Naive thymus-derived CD4-positive, alpha-beta T cell (primary cell): ENCODE measurements at places on chromosomes 2 and 18. TPM values are rescaled to one million over a fixed set of nuclear protein-coding genes. Genes with fewer than 3 reads are reported as not detected.

- H3K27me3 ChIP-seq, result peaks cover 3% of the 10 kb centered on the region
- no peak overlapping the region for H3K4me3 ChIP-seq
- no peaks in the 10 kb centered on the region for H3K4me1 ChIP-seq
- H3K36me3 ChIP-seq, result no peaks in the 10 kb centered on the region
- H3K27ac ChIP-seq, result no peak overlapping the region
These were observed 27.4 kb downstream of the NR4A2 start for GRCh38 chr2:156305121-156305520.

- DNase-seq, result no peak
- H3K36me3 ChIP-seq, result no peaks in the 10 kb centered on the region
- no peaks in the 10 kb centered on the region for H3K4me1 ChIP-seq
- H3K27ac ChIP-seq, result no peak overlapping the region
These were observed 98.3 kb upstream of the HDAC4 start for GRCh38 chr2:239498981-239499634.

- no peaks in the 10 kb centered on the region for H3K4me1 ChIP-seq
- no peaks in the 10 kb centered on the region for H3K36me3 ChIP-seq
- no peak overlapping the region for H3K27ac ChIP-seq
- no peak for DNase-seq
These were observed 20.6 kb downstream of the ZNF236 start for GRCh38 chr18:76842837-76843530.

- no peaks in the 10 kb centered on the region for H3K27me3 ChIP-seq
- no peaks in the 10 kb centered on the region for H3K36me3 ChIP-seq
- no peak overlapping the region for H3K27ac ChIP-seq
- H3K4me3 ChIP-seq, result no peak overlapping the region
- no peaks in the 10 kb centered on the region for H3K4me1 ChIP-seq
- DNase-seq, result no peak
These were observed 24.1 kb downstream of the DCDC2C start for GRCh38 chr2:3727397-3728045.

DNA sequence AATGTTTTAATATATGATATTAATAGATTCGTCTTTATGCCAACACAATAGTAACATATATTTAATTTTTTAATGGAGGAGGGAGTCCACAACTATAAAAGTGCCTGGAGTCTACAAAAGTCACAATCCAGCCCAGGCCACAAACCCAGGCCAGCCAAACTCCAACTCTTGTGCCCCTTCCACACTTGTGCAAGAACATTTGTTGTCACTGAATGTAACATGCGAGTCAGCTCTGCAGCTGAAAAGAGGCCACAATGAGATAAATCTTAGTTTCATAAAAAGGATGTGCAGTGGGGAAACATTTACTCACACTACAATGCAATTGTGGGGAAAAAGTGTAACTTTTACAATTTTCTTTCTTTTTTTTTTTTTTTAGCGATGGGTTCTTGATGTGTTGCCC is 110.8 kb downstream of the MCFD2 start:
- no peaks in the 10 kb centered on the region for H3K36me3 ChIP-seq
- no peak overlapping the region for H3K27ac ChIP-seq
- H3K4me1 ChIP-seq, result no peaks in the 10 kb centered on the region
- no peak overlapping the region for H3K4me3 ChIP-seq
- no peak for DNase-seq

- H3K36me3 ChIP-seq, result no peaks in the 10 kb centered on the region
- H3K27ac ChIP-seq, result no peak overlapping the region
- H3K4me1 ChIP-seq, result no peaks in the 10 kb centered on the region
- no peak for DNase-seq
- H3K4me3 ChIP-seq, result no peak overlapping the region
- no peaks in the 10 kb centered on the region for H3K27me3 ChIP-seq
These were observed 248.4 kb upstream of the MEIS1 start for GRCh38 chr2:66186537-66186936.

DNA sequence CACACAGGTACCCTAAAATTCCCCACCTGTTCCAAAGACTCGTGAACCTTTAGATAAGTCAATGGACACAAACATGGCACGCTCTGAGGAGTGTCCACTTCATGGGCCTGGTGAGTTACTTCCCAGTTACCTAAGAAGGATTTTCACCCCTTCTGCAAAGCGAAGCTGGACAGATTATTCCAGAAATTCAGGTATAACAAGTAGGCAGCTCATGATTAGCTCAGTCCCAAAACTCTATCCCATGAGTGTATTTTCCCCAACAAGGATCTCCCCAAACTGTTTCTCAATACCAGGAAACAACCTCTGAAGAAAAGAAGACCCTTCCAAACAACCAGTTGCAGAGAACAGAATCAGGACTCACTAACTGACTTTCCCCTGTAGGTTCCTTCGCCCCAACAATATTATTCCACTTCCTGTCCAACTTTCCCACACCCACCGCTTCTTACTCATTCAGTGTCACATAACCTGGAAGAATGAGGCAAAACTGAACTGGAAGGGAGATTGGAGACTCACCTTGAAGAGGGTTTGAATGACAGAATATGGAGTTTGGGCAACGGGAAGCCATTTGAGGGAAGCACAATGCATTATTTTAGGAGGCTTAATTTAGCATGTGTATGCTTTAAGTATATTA is 120.1 kb downstream of the ANTXR1 start:
- H3K4me1 ChIP-seq, result no peaks in the 10 kb centered on the region
- H3K27ac ChIP-seq, result no peak overlapping the region
- H3K27me3 ChIP-seq, result no peaks in the 10 kb centered on the region
- no peak for DNase-seq
- H3K4me3 ChIP-seq, result no peak overlapping the region
- H3K36me3 ChIP-seq, result no peaks in the 10 kb centered on the region

DNA sequence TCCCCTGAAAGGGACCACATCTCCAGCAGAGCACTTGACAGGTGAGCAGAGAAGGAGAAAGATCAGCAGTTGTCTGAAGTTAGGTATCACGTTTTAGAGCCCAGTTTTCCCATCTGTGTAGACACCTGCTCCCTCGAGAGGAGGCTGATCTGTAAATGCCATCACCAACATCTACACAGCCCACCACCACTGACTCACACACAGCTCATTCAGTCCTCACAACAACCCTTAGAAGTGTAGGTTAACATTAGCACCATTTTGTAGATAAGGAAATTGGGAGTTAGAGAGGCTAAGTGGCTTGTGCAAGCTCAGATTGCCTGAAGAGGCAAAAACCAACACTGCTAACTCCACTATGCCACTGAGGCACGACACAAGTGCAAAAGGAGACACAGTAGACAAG is 37.2 kb upstream of the STAT1 start:
- no peaks in the 10 kb centered on the region for H3K27me3 ChIP-seq
- peaks cover 21% of the 10 kb centered on the region for H3K4me1 ChIP-seq
- DNase-seq, result no peak
- H3K36me3 ChIP-seq, result no peaks in the 10 kb centered on the region

GRCh38 chr18:59460072-59460420 is 101.0 kb upstream of the LMAN1 start:
- no peaks in the 10 kb centered on the region for H3K4me1 ChIP-seq
- no peaks in the 10 kb centered on the region for H3K36me3 ChIP-seq
- no peak overlapping the region for H3K4me3 ChIP-seq
- H3K27me3 ChIP-seq, result no peaks in the 10 kb centered on the region
- DNase-seq, result no peak

GRCh38 chr18:68984342-68984741 is 186.5 kb downstream of the CCDC102B start:
- H3K27ac ChIP-seq, result no peak overlapping the region
- no peak overlapping the region for H3K4me3 ChIP-seq
- no peaks in the 10 kb centered on the region for H3K36me3 ChIP-seq

DNA sequence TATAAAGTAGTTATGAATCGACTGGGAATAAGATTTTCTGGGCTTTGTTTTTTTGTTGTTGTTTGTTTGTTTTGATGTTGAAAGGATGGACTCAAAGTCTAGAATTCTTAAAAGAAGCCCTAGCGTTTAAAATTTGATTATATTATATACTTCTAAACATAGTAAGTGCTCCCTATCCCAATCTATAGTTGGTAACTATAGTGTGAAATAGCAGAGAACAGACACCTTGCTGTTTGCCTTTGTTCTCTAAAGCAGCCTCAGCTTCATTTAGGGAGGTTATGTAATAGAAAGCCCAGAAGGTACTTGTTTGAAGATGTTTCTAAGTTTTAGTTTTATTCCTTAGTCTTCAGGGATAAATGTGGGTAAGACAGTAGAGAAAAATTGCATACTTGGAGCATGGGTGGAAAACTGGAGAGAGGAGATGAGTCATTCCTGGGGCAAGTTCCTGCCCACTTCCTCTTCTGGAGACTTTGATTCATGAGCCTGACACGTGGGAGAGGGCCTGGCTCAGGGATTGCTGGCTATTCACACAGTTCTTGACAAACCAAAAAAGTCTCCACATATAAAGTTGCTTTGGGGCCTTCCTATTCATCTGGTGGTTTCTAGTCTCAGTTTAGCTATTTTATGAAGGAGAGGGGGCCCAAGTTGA is 131.9 kb downstream of the MYO1B start:
- no peaks in the 10 kb centered on the region for H3K36me3 ChIP-seq
- no peaks in the 10 kb centered on the region for H3K4me1 ChIP-seq
- no peaks in the 10 kb centered on the region for H3K27me3 ChIP-seq

GRCh38 chr2:236550290-236550689 is 19.3 kb upstream of the ACKR3 start:
- H3K27ac ChIP-seq, result peak overlapping the region; percentile 72
- peaks cover 66% of the 10 kb centered on the region for H3K4me1 ChIP-seq
- no peak overlapping the region for H3K4me3 ChIP-seq
- no peaks in the 10 kb centered on the region for H3K27me3 ChIP-seq

- H3K4me3 ChIP-seq, result no peak overlapping the region
- H3K27me3 ChIP-seq, result no peaks in the 10 kb centered on the region
- no peaks in the 10 kb centered on the region for H3K4me1 ChIP-seq
- no peaks in the 10 kb centered on the region for H3K36me3 ChIP-seq
- no peak for DNase-seq
These were observed 232.8 kb downstream of the GRB14 start for GRCh38 chr2:164388511-164388910.

DNA sequence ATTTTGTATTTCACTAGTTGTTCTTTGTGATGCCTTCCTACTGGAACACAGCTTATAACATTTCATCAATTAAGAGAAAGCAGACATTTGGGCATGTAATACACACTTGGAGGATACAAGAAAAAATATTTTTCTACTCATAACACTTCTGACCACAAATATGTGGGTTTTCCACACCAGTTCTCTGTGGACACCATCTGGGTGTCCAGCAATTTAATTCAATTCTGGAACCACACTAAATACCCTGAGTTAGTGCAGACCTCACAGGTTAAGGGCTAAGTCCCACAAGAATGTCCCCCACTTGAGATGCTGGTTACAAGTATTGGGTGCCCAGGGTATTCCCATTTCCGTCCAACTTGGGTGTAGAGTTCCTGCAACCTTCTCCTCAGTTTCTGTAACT is 91.1 kb upstream of the SKOR2 start:
- H3K4me3 ChIP-seq, result no peak overlapping the region
- no peaks in the 10 kb centered on the region for H3K4me1 ChIP-seq
- no peaks in the 10 kb centered on the region for H3K36me3 ChIP-seq
- no peak for DNase-seq
- no peaks in the 10 kb centered on the region for H3K27me3 ChIP-seq
- H3K27ac ChIP-seq, result no peak overlapping the region

DNA sequence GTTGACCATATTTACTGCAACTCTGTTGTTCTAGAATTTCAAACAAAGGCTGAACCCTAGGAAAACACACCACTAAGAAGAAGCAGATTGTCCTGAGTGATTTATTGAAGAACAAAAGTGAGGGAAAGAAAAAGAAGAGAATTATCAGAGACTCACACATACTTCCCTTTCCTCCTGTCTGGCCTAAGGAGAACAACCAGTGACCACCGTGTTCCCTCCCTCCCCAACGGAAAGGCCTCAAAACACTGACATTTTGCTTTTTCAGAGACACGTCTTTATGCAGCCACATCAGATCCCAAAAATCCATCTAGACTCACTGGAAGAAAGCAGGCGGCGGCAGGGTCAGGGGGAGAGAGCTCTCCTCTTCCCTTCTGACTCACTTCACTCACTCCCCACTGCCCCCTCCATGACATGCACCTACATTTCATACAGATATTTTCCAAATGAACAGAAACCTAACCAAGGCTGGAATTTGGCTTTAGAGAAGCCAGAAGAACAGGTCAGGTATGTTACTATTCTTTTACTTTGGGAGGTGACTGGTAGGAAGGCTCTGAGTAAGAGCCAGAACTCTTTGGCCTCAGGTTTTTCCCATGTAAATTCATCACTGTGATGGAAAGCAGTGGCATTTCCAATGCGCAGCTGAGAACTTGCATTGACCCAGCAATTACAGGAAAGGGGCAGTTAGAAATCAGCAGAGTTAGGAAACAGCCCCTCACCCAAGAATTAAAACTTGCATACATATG is 169.9 kb downstream of the BCL11A start:
- H3K4me1 ChIP-seq, result no peaks in the 10 kb centered on the region
- no peaks in the 10 kb centered on the region for H3K36me3 ChIP-seq
- no peak for DNase-seq

DNA sequence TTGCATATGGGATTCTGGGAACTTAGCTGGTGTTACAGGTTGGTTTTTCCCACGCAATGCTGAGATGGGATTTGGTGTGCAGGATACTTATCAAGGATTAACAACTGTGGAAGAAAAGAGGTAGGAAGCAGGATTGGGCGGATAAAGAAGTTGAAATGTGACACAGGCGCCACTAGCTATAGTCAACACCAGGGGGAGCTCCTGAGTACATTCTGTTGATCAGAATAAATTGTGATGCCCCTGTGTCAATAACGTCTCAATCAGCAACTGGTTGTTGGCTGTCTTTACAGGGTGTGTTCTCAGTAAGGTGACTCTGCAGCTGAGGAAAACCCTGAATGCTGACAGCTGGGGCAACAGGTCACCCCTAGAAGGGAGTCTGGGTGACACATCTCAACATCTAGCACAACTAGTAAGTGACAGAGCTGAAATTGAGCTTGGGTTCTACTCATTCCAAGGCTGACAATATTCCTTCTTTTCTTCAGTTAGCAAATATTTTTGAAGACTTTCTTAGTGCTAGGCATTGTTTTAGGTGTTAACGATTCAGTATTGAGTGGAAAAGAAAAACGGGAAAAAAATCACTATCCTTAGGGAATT is 143.0 kb downstream of the ARL6IP6 start:
- H3K36me3 ChIP-seq, result no peaks in the 10 kb centered on the region
- no peak overlapping the region for H3K4me3 ChIP-seq
- no peak overlapping the region for H3K27ac ChIP-seq
- H3K4me1 ChIP-seq, result no peaks in the 10 kb centered on the region
- no peak for DNase-seq

DNA sequence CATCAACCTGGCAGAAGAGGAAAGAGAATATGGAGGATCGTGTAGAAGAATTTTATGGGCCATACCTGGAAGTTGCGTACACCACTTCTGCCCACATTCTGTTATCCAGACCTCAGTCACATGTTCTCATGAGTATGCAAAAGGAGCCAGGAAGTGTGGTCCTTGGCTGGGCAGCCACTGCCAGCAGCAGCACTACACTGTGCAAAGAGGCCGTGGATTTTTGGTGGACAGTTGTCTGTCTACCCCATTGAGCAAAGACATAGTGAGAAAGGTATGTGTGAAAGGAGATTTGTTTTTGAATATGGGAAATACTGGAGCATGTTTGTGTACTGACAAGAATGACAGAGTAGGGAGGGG is 68.1 kb downstream of the SDC1 start:
- no peak overlapping the region for H3K27ac ChIP-seq
- no peaks in the 10 kb centered on the region for H3K4me1 ChIP-seq

Gene DNAJC5G
- not detected for total RNA-seq

Gene LONRF2
- total RNA-seq, result not detected

Gene VWC2L
- not detected for total RNA-seq

Gene SCG2
- not detected for total RNA-seq

Gene ARHGAP15
- 164 TPM for total RNA-seq

Gene SLC5A7
- total RNA-seq, result not detected

Gene WNT6
- not detected for total RNA-seq

Gene UPP2
- not detected for total RNA-seq

Gene CXXC1
- 197 TPM for total RNA-seq

Gene SLC9A4
- total RNA-seq, result 0.15 TPM

Gene UGT1A6
- total RNA-seq, result not detected

Gene CPO
- 0.32 TPM for total RNA-seq

Gene NEU2
- total RNA-seq, result not detected

Gene CD207
- total RNA-seq, result not detected

Gene RSAD2
- total RNA-seq, result 6.6 TPM

Gene METTL21A
- 14.8 and 18.9 TPM in 2 replicates for total RNA-seq
